Mammary microvascular endothelial cell (primary cell): ENCODE measurements at places on chromosomes 5 and 9. TPM values are rescaled to one million over a fixed set of nuclear protein-coding genes. Genes with fewer than 3 reads are reported as not detected.

Gene ELOVL7
- 1.6 and 2.5 TPM in 2 replicates for total RNA-seq

Gene GRIA1
- total RNA-seq: not detected in 2 replicates

Gene GABRA6
- total RNA-seq: not detected in 2 replicates

Gene ALDH1A1
- 112 and 119 TPM in 2 replicates for total RNA-seq

Gene SPINK4
- total RNA-seq: not detected in 2 replicates

Gene PGM5
- total RNA-seq: 5.5 and 6.0 TPM in 2 replicates

Gene BAAT
- not detected in 2 replicates for total RNA-seq

Gene OTP
- not detected in 2 replicates for total RNA-seq
